ENCODE measurements at places on chromosomes 2 and 18. TPM values are rescaled to one million over a fixed set of nuclear protein-coding genes. Genes with fewer than 3 reads are reported as not detected.

CPO gene
- 0.32 TPM for total RNA-seq

SLC5A7 gene
- total RNA-seq, result not detected

CXCR4 gene
- total RNA-seq, result 1.3 TPM

LYPD6 gene
- 3.0 TPM for total RNA-seq

IL36A gene
- not detected for total RNA-seq

NCKAP5 gene
- 0.30 TPM for total RNA-seq

SEC11C gene
- 42.2 TPM for total RNA-seq

CENPA gene
- 45.8 TPM for total RNA-seq

MEP1B gene
- not detected for total RNA-seq

GNAL gene
- total RNA-seq, result 4.6 TPM

VWA3B gene
- 0.47 TPM for total RNA-seq

NEU2 gene
- total RNA-seq, result not detected

SIX3 gene
- 1.2 TPM for total RNA-seq

RFX8 gene
- not detected for total RNA-seq

PCARE gene
- total RNA-seq, result not detected

IL1R1 gene
- 5.3 TPM for total RNA-seq

CD8B gene
- total RNA-seq, result 0.47 TPM

LIMS2 gene
- total RNA-seq, result 3.7 TPM

ST6GAL2 gene
- total RNA-seq, result not detected

DLGAP1 gene
- total RNA-seq, result 0.39 TPM
